Naive thymus-derived CD4-positive, alpha-beta T cell (primary cell): ENCODE measurements at places on chromosomes 1 and 21. TPM values are rescaled to one million over a fixed set of nuclear protein-coding genes. Genes with fewer than 3 reads are reported as not detected.

Gene FCGR3A
- total RNA-seq: 190 TPM

Gene APCS
- not detected for total RNA-seq

- no peaks in the 10 kb centered on the region for H3K4me1 ChIP-seq
- H3K27me3 ChIP-seq: no peaks in the 10 kb centered on the region
- H3K36me3 ChIP-seq: no peaks in the 10 kb centered on the region
- no peak overlapping the region for H3K4me3 ChIP-seq
- DNase-seq: no peak
Measured at GRCh38 chr1:66132324-66132723, 339.6 kb downstream of the PDE4B start.

DNA sequence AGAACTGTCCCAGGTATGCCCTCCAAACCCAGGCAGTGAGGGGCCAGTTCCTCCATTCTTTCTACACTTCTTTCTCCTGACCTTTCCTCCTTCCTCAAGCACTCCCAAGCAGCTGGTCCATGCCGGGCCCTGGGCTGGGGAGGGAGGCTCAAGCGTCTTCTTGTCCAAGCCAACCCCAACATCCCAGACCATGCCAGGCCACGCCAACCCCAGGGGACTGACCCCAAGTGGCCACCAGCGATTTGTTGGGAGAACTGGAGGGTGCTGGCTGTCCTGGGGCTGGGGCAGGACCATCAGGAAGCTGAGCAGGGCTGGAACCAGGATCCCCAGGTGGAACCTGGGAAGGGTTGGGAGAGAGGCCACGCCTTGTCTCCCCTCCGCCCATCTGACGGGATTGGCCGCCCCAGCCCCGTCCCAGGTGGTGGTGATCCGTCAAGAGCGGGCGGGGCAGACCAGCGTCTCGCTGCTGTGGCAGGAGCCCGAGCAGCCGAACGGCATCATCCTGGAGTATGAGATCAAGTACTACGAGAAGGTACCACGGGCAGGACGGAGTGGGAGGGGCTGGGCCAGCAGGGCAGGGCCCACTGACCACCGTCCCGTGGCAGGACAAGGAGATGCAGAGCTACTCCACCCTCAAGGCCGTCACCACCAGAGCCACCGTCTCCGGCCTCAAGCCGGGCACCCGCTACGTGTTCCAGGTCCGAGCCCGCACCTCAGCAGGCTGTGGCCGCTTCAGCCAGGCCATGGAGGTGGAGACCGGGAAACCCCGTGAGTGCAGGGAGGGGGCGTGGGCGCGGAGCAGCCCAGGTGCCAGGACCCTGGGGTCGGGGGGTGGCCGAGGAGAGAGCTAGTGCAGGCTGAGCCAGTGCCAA, 29.9 kb downstream of the EPHA8 start:
- no peak overlapping the region for H3K4me3 ChIP-seq
- H3K36me3 ChIP-seq: no peaks in the 10 kb centered on the region
- no peak overlapping the region for H3K27ac ChIP-seq
- no peaks in the 10 kb centered on the region for H3K27me3 ChIP-seq

DNA sequence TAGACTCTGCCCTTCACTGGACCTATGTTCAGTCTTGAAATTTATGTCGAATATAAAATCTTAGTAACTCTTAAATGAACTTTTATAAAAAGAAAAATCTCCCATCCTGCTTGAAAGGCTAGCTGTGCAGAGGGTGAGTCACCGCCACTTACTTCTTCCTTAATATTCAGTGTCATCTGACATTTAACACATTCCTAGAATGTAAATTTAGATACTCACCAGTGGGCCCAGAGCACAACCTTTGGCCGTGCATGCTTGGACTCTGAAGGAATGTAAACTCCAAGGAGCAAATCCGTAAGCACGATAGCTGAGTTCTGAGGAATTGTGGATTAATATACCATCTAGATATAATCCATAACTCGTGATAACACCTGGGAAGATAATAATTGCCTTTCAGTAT, 403.3 kb downstream of the KCTD3 start:
- no peak overlapping the region for H3K4me3 ChIP-seq
- H3K4me1 ChIP-seq: no peaks in the 10 kb centered on the region
- H3K27ac ChIP-seq: no peak overlapping the region
- no peaks in the 10 kb centered on the region for H3K36me3 ChIP-seq
- DNase-seq: no peak
- no peaks in the 10 kb centered on the region for H3K27me3 ChIP-seq
